HFFc6 (cell line): ENCODE measurements at places on chromosomes 7 and 10. TPM values are rescaled to one million over a fixed set of nuclear protein-coding genes. Genes with fewer than 3 reads are reported as not detected.
A peak's percentile ranks its signal among the peaks of the same experiment; 100 is the strongest.

- H3K27me3 ChIP-seq, result no peaks in the 10 kb centered on the region; the same call in none of the 2 replicates
- H3K36me3 ChIP-seq, result peaks cover 14% of the 10 kb centered on the region
- peak overlapping the region; percentile 96 for H3K4me3 ChIP-seq
- DNase-seq, result peak; percentile 37
- H3K27ac ChIP-seq, result peak overlapping the region; percentile 100
These were observed 551 bp downstream of the WASL start for GRCh38 chr7:123748171-123748733.

ELN gene
- 5.9 and 25.8 TPM in 2 replicates for total RNA-seq

- peaks cover 4% of the 10 kb centered on the region for H3K27me3 ChIP-seq
- peak; percentile 87 for DNase-seq
- peak overlapping the region; percentile 89 for H3K4me3 ChIP-seq
- peaks cover 59% of the 10 kb centered on the region for H3K4me1 ChIP-seq
These were observed 783 bp downstream of the ANLN start for GRCh38 chr7:36390199-36391090.

DNA sequence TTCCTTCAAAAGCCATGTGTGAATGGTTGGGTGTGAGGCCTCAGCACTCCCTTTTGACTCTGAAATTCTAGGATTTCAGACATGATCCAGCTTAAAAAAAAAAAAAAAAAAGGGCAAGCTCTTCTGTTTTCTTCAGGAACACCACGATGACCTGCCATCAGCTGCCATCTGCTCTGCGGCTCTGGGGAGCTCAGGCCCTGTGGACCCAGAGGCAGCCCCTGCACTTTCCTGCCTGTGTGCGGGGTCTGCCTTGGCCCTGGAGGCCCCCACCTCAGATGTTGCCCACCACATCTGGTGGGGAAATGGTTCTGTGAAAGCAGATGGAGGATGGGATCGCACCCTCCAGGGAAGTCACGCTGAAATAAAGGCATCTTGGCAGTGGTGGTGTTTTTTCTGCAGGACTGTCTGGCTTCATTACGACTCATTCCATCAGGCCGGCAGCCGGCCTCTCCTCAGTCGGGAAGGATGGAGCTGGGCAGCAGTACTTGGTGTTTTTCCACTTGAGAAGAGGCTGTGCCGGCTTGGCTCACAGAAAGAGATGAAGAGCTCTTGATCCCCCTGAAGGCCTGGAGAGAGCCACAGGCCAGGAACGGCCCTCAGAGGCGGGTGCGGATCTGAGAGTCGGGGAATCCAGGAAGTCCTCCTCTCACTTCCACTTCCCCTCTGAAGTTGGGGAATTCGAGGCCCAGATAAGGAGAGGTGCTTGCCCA, 66.1 kb upstream of the AQP1 start:
- peaks cover 12% of the 10 kb centered on the region for H3K4me1 ChIP-seq
- H3K36me3 ChIP-seq, result no peaks in the 10 kb centered on the region
- DNase-seq, result peak; percentile 58
- H3K27me3 ChIP-seq, result peaks cover 9% of the 10 kb centered on the region
- peak overlapping the region; percentile 59 for H3K27ac ChIP-seq
- peak overlapping the region; percentile 21; the same call in 1 of the 2 replicates for H3K4me3 ChIP-seq

HOXA3 gene
- total RNA-seq, result 0.42 to 1.9 TPM (median 0.61 TPM) in 3 replicates

GRCh38 chr10:29120216-29120615, 168.7 kb upstream of the LYZL1 start:
- no peak overlapping the region; the same call in 1 of the 2 replicates for H3K27ac ChIP-seq
- DNase-seq, result peak; percentile 80
- H3K36me3 ChIP-seq, result peaks cover 14% of the 10 kb centered on the region
- peaks cover 10% of the 10 kb centered on the region for H3K4me1 ChIP-seq
- H3K27me3 ChIP-seq, result peaks cover 13% of the 10 kb centered on the region
- peak overlapping the region; percentile 34; the same call in 1 of the 2 replicates for H3K4me3 ChIP-seq

DNA sequence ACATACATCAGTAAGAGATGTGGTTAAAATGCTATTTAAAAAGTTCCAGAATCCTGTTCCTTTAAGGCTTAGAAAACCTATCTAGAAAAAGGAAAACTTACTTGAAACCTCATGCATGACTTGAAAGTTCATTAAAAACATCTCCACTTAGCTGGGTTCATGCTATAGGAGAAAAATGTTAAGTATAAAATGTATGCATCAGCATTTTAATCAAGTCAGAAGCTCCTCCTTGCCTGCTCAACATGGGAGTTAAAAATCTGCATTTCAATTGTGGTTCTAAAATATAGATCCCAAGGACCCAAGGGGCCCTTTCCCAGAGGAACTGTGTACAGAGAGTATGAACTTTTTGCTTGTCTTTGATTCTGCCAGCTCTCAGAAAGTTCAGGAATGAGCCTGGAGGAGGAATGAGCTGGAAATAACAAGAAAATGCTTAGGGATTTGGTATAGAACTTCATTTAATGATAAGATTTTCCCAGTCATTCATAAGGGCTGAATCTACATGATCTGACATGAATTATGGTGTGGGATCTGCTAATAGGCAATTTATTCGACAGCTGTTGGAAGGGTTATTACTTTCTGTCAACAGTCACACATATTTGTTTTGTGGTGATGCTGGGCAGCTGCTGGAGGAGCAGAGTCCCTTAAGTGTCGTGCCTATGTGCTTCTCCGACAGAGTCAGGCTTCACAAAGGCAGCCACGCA, 85.6 kb upstream of the MTPN start:
- H3K27ac ChIP-seq, result no peak overlapping the region
- H3K27me3 ChIP-seq, result peaks cover 3% of the 10 kb centered on the region
- no peaks in the 10 kb centered on the region for H3K36me3 ChIP-seq
- H3K4me1 ChIP-seq, result no peaks in the 10 kb centered on the region

- no peak for DNase-seq
- peaks cover 2% of the 10 kb centered on the region; the same call in 1 of the 2 replicates for H3K27me3 ChIP-seq
These were observed 266.2 kb downstream of the SLC25A13 start for GRCh38 chr7:96055717-96056116.

GRCh38 chr7:108454674-108455550, 1.3 kb downstream of the NRCAM start:
- no peak for DNase-seq
- no peaks in the 10 kb centered on the region for H3K36me3 ChIP-seq
- H3K4me3 ChIP-seq, result peak overlapping the region; percentile 82
- H3K4me1 ChIP-seq, result peaks cover 5% of the 10 kb centered on the region; the same call in 1 of the 2 replicates
- H3K27ac ChIP-seq, result no peak overlapping the region

DNA sequence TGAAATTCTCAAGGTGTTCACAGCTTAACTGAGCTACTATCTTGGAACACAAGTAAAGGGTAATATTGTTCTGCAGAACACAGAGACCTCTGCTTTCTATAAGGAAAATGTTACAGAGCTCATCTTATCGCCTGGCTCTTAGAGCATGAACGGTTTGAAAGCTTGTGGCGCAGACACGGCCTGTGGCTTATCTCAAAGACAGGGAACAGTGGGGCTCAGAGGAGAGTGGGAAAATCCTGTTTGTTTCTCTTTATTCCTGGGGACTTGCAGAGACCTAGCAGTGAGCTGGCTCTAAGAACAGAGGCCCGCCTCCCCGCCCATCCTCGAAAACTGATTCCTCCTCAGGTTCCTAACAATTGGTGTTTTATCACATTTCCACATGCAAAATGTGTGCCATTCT, 131.7 kb downstream of the EMX2 start:
- H3K27me3 ChIP-seq, result no peaks in the 10 kb centered on the region
- DNase-seq, result no peak
- H3K36me3 ChIP-seq, result no peaks in the 10 kb centered on the region
- H3K4me1 ChIP-seq, result no peaks in the 10 kb centered on the region
- no peak overlapping the region for H3K27ac ChIP-seq

DNA sequence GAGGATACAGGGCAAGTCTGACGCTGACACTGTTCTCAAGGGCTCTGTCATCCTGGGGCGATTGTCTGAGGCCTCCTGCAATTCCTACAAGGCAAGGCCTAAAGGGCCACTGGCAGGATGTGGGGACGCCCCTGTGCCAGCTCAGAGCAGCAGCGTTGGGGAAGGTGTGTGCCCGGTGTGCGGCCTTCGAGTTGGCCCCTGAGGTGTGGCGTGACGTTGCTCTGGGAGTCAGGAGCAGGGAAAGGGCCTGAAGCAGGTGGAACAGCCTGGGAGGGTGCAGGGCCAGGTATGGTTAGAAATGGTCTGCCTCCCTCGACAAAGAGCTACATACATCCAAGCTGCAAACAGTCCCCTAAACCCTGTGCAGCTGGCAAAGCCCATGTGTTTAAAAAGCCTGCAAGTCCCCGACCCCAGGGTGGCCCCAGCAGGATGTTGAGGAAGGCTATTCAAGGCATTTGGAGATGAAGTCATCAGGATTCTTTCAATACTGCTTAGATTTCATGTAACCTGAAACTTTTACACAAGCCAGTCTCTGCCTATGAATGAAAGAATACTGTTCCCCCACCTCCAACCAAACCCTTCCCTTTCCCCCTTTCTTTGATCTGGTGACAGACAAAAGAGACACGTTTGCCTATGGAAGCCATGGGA, 142.5 kb upstream of the TNS3 start:
- peak overlapping the region; percentile 50 for H3K27ac ChIP-seq
- peaks cover 3% of the 10 kb centered on the region; the same call in 1 of the 2 replicates for H3K27me3 ChIP-seq
- peaks cover 23% of the 10 kb centered on the region for H3K4me1 ChIP-seq
- no peaks in the 10 kb centered on the region for H3K36me3 ChIP-seq
- peak; percentile 23 for DNase-seq
- no peak overlapping the region for H3K4me3 ChIP-seq

ADRA2A gene
- total RNA-seq, result not detected in 2 replicates

BAMBI gene
- 1.6 to 2.3 TPM (median 2.0 TPM) in 3 replicates for total RNA-seq

DNA sequence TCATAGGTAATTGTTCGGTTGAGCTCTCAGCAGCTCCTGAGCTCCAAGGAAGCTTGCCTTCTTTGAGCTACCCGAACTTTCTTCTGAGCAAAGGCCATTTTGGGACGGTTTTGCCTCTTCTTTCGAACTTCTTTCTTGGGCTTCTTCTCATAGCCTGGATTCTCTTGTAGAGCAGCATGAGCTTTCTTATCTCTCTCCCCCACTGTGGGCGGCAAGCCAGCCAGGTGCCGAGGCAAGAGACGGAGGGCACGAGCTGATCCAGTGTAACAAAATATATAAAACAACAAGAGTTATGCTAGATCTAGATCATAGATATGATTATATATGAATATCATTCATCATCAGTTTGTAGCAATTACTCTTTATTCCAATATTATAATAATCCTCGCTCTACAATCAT, 16.5 kb upstream of the KNDC1 start:
- peaks cover 21% of the 10 kb centered on the region for H3K4me1 ChIP-seq
- no peak overlapping the region for H3K27ac ChIP-seq
- no peaks in the 10 kb centered on the region for H3K36me3 ChIP-seq
- H3K4me3 ChIP-seq, result no peak overlapping the region
- peaks cover 17% of the 10 kb centered on the region for H3K27me3 ChIP-seq

DNA sequence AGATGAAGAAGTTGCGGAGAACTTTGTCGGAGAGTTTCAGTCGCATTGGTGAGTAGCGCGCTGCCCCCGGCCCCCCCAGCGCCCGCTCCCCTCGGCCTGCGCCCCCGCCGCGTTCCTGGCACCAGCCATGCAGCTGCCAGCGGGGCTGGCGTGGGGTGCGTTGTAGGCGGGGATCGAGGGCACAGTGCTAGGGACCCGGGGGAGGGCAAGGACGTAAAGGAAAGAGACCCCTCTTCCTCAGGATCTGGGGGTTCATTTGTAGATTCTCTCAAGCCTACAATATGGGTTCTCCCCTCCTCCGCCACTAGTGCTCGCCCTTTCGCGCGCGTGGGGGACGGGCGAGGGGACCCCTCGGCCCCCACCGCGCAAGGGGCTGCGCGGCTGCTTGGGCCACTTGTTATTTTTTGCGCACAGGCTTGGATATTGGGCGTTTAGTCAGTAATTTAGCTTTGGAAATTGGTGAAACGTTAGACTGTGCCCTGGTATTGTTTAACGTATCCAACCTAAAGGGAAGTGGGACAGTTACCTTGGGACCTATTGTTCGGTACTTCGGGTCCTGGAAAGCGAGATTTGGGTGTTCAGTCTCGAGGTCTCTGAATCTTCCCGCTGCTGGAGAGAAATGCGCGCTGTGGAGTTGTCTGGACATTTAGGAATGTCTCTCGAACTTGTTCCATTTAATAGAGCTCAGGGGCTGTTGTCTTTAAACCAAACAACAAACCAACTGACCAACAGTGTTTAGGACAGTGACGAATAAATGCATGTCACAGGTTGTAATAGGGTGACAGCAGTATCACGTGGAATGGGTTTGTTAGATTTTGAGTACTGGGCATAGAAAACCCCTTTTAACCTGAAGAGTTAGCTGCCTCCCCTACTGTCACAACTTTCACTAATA, 796 bp downstream of the CDK14 start:
- H3K27ac ChIP-seq, result peak overlapping the region; percentile 87
- DNase-seq, result peak; percentile 48
- peak overlapping the region; percentile 95 for H3K4me3 ChIP-seq
- H3K27me3 ChIP-seq, result peaks cover 1% of the 10 kb centered on the region; the same call in 1 of the 2 replicates
- H3K4me1 ChIP-seq, result peaks cover 71% of the 10 kb centered on the region

DNA sequence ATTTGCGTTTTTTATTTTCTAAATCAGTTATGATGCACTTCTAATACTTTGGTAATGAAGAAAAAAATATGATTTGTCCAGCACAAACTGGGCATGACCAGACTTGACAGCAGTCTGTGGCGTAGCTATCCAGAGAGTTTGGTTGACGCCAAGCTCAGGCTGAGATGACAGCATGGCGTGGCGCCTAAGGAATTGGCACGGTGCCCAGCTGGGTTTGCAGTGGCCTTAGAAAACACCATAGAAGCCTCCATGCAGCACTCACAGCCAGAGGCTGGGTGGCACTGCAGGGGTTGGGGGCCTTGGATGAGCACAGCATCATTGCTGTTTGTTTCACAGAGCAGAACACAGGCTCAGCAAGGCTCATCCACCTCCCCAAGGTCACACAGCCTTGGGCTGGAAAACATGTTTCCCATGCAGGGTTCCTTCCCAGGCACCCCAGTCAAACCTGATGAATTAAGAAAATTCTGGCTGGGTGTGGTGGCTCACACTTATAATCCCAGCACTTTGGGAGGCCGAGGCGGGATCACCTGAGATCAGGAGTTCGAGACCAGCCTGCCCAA, 88.9 kb downstream of the GTF2IRD1 start:
- peaks cover 15% of the 10 kb centered on the region for H3K36me3 ChIP-seq
- H3K27me3 ChIP-seq, result no peaks in the 10 kb centered on the region

ZNF425 gene
- 1.9 to 3.2 TPM (median 2.9 TPM) in 3 replicates for total RNA-seq

GRCh38 chr10:128137877-128138276, 11.7 kb upstream of the MKI67 start:
- no peaks in the 10 kb centered on the region for H3K36me3 ChIP-seq
- peaks cover 4% of the 10 kb centered on the region; the same call in 1 of the 2 replicates for H3K4me1 ChIP-seq
- H3K27ac ChIP-seq, result no peak overlapping the region
- peaks cover 13% of the 10 kb centered on the region for H3K27me3 ChIP-seq
- DNase-seq, result no peak

PAOX gene
- 3.6 to 4.5 TPM (median 4.1 TPM) in 3 replicates for total RNA-seq

DNA sequence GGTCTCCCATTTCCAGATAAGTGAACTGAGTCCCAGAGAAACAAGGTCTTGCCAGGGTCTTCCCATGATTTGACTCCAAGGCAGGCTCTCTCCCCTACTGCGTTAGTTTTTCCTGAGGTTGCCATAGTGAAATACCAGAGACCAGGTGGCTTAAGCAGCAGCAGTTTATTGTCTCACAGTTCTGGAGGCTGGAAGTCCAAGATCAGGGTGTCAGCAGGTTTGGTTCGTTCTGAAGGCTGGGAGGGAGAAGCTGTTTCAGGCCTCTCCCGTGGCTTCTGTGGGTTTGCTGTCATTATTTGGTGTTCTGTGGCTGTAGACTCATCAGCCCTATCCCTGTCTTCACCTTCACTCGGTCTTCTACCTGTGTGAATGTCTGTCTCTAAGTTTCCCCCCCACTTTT, 129.9 kb downstream of the GRK5 start:
- DNase-seq, result no peak
- H3K27ac ChIP-seq, result no peak overlapping the region
- peaks cover 4% of the 10 kb centered on the region; the same call in 1 of the 2 replicates for H3K27me3 ChIP-seq
- peaks cover 43% of the 10 kb centered on the region for H3K4me1 ChIP-seq
- H3K4me3 ChIP-seq, result no peak overlapping the region

- H3K4me1 ChIP-seq, result peaks cover 38% of the 10 kb centered on the region
- H3K27me3 ChIP-seq, result no peaks in the 10 kb centered on the region
- H3K27ac ChIP-seq, result peak overlapping the region; percentile 6; the same call in 1 of the 2 replicates
- H3K36me3 ChIP-seq, result no peaks in the 10 kb centered on the region
- no peak overlapping the region for H3K4me3 ChIP-seq
- no peak for DNase-seq
These were observed 190.5 kb downstream of the HECW1 start for GRCh38 chr7:43302773-43303460.

PDK4 gene
- not detected in 3 replicates for total RNA-seq
